ENCODE measurements at places on chromosomes 3 and 15. TPM values are rescaled to one million over a fixed set of nuclear protein-coding genes. Genes with fewer than 3 reads are reported as not detected.

DNA sequence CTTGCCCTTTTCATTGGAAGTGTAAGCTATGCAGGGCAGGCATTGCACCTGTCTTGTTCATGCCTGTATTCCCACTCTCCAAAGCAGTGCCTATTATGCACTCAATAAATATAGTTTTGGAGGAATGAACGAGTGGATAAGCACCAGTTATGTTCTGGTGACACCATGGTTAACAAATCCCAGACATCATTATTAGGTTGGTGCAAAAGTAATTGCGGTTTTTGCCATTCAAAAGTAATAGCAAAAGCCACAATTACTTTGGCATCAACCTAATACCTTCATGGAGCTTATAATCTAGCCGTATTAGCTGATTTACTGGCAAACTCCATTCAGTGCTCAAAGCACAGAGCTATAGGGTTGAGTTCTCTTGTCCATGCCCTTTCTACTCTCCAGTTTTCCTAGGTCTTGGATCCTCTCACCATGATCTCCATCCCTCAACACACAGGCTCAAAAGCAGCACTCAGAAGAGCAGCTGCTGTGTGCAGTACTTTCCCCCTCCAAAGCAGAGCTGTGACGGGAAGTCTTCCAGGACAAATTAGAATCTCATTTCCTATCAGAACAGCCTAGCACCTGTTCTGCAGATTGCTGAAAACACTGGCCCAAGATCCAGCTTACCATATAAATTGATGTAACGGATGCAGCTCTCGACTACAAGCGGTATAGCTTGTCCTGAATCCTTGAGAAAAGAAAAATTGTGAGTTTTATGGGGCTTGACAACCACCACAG lies 63.2 kb upstream of the RAD18 start:
- no peak for DNase-seq

GRCh38 chr3:109387201-109387600 lies 49.9 kb upstream of the DPPA4 start:
- no peak for DNase-seq

GRCh38 chr15:25849157-25849921 lies 13.8 kb downstream of the ATP10A start:
- DNase-seq, result no peak

DNA sequence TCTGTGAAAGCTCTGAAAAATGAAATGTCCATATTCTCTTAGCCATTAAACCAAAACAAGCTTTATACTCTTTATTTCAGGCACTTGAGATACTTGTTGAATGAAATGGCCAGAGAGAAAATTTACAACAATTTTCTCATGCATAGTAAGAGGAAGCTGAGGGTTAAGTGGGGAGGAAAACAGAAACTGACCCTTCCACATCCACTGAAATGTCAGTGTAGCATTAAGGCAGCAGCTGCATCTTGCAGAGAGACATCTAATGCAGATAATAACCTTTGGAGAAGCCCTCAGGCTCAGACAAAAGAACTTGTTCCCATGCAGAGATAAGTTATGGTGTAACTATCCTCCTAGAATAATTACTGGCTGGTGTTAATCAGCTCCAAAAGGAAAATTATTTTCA lies 34.0 kb downstream of the ZDHHC23 start:
- no peak for DNase-seq

DNA sequence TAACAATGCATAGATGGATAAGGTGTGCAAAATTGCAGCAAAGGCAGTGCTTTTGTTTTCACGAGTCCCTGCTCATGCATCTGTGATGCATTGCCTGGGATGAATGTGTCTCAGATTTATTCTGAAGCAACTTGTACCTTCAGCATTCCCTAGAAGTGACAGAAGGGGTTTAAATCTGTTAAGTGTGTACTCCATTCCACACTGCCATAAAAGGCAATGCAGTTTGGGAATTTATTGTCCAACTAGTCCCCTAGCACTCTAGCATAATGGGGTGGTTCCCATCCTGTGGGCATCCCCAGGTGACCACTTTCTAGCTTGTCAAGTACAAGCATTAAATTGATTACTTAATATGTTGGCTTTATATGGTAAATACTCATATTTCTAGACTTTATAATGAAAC lies 306.5 kb upstream of the CBLB start:
- no peak for DNase-seq

- peak; percentile 24 for DNase-seq
Observed at GRCh38 chr3:24185738-24186384, 240.8 kb downstream of the NR1D2 start.

DNA sequence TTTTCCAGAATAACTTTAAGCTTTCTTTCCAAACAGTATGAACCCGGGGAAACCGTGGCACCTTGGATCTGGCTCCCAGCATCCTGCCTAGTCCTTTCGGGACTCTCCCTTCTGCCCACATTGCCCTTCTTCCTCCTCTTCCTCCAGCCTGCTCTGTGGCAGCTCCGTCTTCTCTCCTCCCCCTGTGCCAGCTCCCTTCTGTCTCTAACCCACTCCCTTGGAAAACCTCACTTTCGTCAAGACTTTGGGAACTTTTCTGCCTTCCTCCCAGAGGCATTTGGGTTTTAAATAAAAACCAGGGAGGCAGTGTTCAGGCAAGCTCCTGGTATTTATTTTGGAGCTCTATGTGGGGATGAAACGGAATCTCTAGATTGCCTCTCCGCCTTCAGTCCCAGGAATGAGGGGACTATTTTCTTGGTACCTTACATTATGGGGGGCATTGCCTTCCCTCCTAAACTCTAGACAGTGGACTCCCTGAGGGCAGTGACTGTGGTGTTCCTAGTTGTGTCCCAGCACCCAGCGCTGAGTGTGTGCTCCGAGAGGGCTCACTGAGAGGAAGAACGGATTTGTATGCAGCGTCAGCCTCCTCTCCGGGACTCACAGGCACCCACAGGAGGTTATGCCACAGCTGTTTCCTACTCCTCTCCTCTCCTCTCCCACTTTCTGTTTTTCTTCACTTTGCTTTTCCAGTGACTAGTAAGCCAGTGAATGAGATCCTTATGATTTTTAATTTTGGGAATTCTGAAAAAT lies 105.4 kb upstream of the MRPS22 start:
- DNase-seq, result no peak

- DNase-seq, result no peak
Observed at GRCh38 chr3:78614486-78614885, 1153.3 kb downstream of the ROBO1 start.

DNA sequence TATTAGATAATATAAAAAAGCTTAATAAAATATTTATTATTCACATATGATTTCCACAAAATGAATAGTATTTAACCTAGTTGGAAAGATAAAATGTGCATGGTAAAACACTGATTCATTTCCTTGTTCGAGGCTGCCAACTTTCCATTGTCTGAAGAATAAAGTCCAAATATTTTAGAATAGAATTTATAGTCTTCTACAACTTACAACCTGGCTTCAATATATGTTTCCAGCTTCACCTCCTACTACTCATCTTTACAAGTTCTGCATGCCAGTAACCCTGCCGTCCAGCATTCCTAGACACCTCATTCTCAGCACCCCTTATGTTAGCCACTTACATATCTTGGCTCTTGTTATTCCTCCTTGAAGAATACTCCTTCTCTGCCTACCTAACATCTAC lies 244.5 kb downstream of the FGF12 start:
- no peak for DNase-seq

GRCh38 chr15:70068783-70069565 lies 28.7 kb downstream of the TLE3 start:
- DNase-seq, result no peak

DNA sequence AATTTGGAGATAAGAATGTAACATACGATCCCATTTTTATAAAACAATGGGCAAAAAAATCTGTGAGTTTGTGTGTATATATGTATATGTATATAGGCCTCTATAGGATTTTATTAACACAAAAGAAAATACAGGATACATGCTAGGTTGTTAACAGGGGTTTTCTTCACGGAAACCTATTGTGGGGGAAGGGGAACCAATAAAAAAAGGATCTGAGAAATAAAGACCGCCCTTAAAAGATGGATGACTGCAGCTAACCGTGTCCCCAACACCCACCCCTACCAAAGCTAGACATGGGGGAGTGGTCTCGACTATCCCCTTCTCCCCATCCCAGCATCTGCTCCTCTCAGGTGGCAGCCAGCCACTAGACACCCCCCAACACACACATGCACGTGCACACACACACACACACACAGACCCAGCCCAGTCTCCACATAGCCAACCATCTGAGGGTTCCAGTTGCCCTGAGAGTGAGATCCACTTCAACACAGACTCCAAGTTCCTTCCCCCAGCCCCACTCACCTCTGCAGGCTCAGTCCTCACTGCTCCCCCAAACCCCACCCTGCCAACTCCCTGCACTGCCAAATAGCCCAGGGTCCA lies 132.9 kb downstream of the TPRA1 start:
- no peak for DNase-seq

GRCh38 chr15:33612721-33613304 lies 302.0 kb downstream of the RYR3 start:
- DNase-seq, result no peak

GRCh38 chr3:170513642-170514041 lies 72.2 kb downstream of the SLC7A14 start:
- no peak for DNase-seq

- DNase-seq, result no peak
Observed at GRCh38 chr3:18211116-18211515, 214.0 kb downstream of the SATB1 start.

DNA sequence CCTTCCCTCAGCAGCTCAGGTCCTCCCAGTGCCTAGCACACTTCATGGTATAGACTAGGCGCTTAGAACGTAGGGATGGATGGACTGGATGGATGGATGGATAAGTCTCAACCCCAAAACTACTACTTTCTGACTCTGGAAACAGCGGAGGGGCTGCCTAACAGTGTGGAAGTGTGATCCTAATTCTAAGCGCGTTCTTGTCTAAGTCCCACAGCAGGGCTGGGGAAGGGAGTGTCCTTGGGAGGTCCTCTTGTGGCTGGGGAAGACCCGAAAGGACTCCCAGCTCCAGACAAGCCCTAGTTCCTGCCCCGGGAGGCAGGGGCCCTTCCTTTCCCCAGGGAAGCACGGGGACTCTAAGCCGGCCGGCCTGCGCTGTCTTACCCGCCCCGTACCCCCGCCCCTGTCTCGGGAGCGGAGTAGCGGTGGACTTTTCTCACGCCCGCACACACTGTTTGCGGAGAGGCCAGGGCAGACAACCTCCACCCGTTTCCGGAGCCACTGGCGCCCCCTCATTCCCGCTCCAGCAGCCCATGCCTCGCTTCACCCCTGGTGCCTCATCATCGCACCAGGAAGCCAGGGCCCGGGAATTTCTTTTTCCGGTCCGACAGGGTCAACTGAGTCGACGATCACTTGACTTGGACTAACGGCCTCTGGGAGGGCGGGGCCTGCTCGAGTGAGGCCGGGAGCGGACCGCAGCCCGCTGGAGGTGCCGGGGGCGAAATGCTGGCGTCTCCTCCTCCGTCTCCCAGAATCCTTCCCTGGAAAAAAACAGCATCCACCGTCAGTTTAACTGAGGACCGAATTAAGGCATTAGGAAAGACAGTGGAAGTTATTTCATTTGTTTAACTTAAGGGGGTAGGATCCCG lies 133.3 kb downstream of the TBC1D2B start:
- DNase-seq, result peak; percentile 56

DNA sequence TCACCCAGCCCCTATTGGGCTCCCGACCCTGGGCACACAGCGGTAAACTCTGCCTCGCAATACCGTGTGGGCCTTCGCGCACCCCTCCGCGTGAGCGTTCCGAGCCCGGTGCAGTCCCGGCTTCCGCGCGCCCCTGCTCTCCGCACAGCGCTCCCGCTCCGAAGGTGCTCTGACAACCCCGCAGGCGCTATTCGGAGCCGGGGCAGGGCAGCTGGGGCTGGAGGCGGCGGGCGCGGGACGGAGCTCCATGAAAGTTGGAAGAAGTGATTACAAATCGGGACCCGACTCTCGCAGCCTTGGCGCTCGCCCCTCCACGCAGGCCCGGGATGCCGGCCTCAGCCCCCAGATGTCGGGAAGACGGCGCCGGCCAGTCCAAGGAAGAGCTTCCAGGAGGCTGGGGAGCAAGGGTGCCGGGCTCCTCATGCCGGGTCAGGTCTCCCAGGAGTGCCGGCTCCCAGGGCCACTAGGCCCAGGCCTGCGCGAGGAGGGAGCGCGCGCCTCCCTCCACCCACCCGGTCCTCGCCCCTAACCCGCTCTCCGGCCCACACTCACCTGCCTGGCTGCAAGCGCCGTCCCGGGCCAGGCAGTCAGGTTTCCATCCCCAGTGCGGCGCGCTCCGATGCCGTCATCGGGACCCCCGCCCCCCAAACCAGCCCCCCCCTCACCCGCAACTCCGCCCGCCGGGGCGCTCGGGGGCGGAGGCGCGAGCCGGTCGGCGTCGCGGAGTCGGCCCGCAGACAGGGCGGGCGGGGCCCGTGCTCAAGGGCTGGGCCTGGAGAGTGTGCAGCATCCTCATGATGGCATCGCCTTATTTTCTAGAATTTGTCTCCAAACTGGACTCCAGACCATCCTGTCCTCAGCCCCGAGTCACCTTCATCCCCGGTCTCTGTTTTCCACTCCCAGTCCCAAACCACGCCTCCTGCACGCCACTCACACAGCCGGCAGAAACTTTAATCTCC lies at the start of gene KIF7:
KIF7 (minus strand) TSS at position 621 of the 959 bp plus-strand sequence. CDS start 2,537 bp downstream, outside the sequence.
- peak; percentile 54 for DNase-seq

DNA sequence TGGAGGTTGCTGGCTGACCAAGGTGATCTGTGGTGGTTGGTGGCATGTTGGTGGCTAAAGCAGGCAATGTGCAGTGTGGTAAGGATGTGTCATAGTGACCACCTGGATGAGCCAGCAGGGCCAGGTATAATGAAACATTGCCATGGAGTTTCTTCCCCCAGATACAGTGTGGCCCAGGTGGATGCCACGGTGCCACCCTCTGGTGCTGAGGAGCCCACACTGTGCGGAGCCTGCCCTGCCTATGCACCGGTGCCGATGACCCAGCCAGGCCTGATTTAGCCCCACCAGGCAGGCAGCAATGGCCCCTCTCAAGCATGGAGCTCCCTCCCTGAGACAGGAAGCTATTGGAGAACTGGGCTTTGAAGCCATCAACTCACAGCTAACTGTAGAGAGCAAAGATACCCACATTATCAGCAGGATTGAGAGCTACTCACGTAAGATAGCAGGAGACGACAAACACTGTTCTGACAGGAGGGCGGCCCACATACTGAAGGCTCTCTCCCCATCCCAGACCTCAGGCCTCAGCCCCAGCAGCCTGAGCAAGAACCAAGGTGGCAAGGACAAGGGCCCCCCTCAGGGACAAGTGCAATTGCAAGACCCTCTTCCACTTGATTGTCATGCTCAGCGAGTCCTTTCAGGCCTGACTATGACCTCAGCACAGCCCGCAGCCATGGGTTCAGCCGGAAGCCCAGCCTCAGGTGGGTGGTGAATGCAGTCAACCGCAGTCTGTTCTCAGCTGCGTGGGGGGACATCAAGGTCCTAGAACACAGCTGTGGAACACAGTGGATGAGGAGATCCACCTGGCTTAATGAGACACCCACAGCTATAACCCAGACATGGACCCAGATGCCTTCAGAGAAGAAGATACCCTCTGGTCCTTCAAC lies 82.8 kb upstream of the CDV3 start:
- DNase-seq, result peak; percentile 77

The AADAC gene
- not detected for total RNA-seq

The VEPH1 gene
- total RNA-seq, result not detected

The SH3GL3 gene
- not detected for total RNA-seq

The GASK1A gene
- not detected for total RNA-seq

The TMEM108 gene
- not detected for total RNA-seq

The TCAIM gene
- total RNA-seq, result 19.4 TPM

The RGMA gene
- total RNA-seq, result not detected

The ITGA11 gene
- total RNA-seq, result 0.61 TPM

The NPAP1 gene
- not detected for total RNA-seq

The RAB6B gene
- total RNA-seq, result 0.40 TPM

The FSIP1 gene
- 0.75 TPM for total RNA-seq

The PDCD7 gene
- 39.4 TPM for total RNA-seq

Data from activated naive CD8-positive, alpha-beta T cell treated with anti-CD3 and anti-CD28 coated beads, Interleukin-2, amount 10 ng/mL, durations not matched to agents 7 days and 5 days (primary cell).